ENCODE measurements at places on chromosomes 12 and 14.

GRCh38 chr12:3363608-3364007, 127.4 kb upstream of the PRMT8 start:
- DNase-seq = no peak

DNA sequence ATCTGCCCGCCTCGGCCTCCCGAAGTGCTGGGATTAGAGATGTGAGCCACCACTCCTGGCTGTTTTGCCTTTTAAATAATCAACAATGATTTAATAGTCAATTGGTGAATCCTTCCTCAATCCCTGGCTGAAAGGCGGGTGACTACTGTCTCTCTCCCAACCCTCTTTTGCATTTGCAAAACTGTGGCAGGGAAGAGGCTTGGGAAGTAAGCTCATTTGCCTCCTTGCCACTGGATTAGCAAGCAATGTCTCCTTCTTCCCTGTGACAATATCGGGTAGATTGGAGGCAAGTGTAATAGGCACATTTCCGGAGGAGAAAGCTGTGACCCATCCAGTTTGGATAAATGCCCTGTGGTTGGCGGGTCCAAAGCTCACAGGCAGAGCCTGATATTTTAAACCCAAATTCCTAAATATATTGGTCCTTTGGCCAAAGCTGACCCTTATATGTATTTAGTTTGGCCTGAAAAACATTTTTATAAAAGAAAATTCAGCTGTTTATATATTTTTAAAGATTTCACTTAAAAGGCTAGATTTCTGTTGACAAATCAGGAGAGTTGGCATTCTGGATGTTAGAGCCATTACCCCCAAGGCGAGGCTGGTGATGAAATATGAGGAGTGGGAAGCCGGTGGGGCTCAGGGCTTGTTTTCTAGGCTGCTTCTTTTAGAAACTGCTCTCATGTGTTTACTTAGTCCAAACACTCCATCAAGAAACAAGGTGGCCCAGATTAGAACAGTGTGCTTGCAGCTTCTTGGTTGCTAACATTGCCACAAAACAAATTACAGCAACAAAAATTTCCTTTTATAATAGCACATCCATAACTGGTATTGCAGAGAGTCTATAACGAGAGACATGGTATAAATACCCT, 646.9 kb upstream of the TMEM132C start:
- no peak for DNase-seq

- DNase-seq = no peak
Observed at GRCh38 chr14:54931101-54931500, 28.5 kb upstream of the GCH1 start.

DNA sequence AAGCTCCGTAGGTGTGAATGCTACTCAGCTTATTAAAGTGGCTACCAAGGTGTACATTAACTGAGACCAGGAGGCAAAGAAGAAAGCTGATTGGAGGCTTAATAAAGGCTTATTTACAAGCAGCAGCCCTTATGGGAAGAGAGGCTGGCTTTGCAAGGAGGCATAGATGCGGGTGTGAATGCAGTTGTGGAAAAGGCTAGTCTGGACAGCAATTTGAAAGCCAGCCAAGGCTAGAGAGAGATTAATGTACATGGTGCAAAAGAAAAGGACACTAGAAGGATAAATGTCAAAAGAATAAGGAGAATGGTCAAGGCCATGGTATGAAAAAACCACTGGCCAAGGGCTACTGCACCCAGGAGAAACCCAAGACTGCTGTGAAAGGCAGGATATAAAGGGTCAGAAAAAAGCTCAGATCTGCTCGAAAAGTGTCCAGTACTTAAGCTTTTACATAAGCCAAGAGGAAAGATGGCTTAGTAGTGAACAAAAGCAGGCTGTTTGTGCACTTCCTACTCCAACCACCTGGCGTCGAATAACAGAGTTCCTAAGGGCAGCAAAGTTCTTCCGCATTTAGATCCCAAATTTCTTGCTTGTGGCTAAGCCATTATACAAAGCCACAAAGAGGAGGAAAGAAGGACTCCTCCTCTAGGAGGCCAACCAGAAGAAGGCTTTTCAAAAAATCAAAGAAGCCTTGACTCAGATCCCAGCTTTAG, 24.0 kb downstream of the KLRK1 start:
- no peak for DNase-seq

- no peak for DNase-seq
Observed at GRCh38 chr12:95408201-95408600, 65.8 kb upstream of the METAP2 start.

DNA sequence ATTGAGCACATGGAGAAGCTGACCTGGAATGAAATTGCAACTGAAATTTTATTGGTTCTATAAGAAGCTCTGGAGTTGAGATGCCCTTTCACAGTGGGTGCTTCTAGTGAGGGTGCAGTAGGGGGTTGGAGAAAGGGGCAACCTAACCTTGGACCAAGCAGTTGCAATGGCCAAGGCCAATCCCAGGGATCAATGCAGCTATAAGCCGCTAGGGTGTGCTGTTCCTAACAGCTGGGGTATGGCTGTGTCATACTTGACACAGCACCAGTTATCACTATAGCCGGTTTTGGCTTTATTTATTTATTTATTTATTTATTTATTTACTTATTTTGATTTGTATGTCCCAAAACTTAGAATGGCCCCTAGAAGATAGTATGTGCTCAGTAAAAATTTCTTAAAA, 505.9 kb downstream of the FLRT2 start:
- no peak for DNase-seq

DNA sequence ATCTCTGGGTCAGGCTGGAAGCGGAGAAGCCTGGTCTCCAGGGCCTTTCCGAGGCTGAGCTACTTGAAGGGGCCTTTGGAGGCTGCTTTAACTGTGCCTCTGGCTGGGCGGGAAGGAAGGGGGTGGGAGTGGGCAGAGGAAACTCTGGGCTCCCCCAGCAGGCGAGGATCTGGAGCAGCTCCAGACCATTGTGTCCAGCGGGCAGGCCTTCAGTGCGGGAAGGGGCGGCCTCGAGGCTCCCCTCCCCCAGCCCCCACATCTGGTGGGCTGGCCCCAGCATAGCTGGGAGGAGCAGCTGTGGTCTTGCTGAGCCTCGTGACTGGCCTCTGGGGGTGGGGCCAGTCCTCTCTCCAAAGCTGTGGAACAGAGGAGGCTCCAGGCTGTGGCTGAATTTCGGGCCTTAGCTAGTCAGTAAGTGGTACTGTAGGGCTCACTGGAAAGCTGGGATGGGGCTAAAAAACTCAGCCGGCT, 3.4 kb downstream of the TAMALIN start:
- no peak for DNase-seq
